ENCODE measurements at places on chromosomes 2 and 18. TPM values are rescaled to one million over a fixed set of nuclear protein-coding genes. Genes with fewer than 3 reads are reported as not detected.

The PAX8 gene
- total RNA-seq, result 14.5 TPM

GRCh38 chr2:105697781-105698449, 46.8 kb upstream of the NCK2 start:
- no peaks in the 10 kb centered on the region for H3K4me1 ChIP-seq
- H3K36me3 ChIP-seq, result no peaks in the 10 kb centered on the region
- H3K27me3 ChIP-seq, result no peaks in the 10 kb centered on the region
- H3K27ac ChIP-seq, result no peak overlapping the region
- H3K4me3 ChIP-seq, result no peak overlapping the region

- no peak overlapping the region for H3K27ac ChIP-seq
- H3K4me1 ChIP-seq, result no peaks in the 10 kb centered on the region
- DNase-seq, result peak; percentile 88
- no peak overlapping the region for H3K4me3 ChIP-seq
- no peaks in the 10 kb centered on the region for H3K27me3 ChIP-seq
These were observed 42.5 kb downstream of the COPS8 start for GRCh38 chr2:237128026-237128703.

- no peaks in the 10 kb centered on the region for H3K36me3 ChIP-seq
- DNase-seq, result no peak
- H3K27ac ChIP-seq, result no peak overlapping the region
- no peak overlapping the region for H3K4me3 ChIP-seq
- H3K27me3 ChIP-seq, result no peaks in the 10 kb centered on the region
These were observed 28.8 kb upstream of the IMP4 start for GRCh38 chr2:130313812-130314334.

DNA sequence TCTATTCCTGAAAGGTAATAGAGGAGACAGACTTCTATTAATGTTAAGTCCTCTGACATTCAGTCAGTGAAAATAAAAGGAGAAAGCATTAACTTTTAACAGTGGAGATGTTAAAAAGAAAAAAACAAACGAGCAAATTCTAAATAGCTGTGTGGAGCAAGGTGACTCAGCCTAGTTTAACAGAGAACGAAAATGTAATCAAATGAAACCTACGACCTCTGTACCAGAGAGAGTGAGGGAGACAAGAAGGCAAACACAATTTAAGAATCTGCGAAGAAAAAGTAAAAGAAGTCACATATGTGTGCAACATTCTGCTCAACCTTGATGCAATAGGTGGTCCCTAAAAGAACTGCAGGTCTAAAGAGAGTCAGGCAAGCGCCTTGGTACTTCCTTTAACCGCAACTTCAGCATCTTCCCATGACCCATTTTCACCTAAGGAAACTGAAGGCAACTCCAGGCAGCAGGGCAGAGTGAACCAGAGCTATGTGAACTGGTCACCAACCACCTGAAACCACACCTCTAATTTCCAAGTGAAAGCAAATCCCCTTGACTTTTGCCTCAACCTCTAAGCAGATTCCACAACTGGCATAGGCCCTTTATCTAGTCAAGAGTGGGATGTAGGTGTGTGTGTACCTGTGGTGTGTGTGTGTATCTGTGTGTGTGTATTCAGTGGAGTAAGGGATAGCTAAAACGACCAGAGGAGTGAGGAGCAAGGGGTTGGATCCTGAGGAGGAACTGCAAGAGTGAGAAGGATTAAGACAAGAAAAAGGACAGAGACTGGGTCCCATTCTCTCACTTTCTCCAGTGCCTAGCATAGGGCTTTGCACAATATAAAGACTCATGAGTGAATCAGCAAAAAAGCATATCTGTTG, 43.0 kb downstream of the FIGN start:
- no peaks in the 10 kb centered on the region for H3K27me3 ChIP-seq
- no peaks in the 10 kb centered on the region for H3K36me3 ChIP-seq
- H3K4me1 ChIP-seq, result peaks cover 14% of the 10 kb centered on the region
- peak; percentile 1 for DNase-seq

DNA sequence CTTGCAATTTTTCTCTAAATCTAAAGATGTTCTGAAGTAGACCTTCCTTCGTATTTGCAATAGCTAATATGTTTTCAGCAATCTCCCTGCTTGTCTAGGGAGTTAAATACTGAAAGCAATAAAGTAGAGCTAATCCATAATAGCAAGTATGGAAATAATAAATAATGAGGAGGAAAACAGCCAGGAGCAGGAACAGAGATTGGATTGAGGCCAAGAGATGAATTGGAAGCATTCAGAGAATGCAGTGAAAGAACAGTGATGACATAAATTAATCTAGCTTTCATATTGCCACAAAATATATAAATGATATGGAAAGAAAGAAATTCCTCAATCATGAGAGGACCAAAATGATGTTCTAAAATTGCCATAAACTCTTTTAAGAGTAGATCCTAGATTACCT, 679.7 kb downstream of the METTL4 start:
- H3K36me3 ChIP-seq, result no peaks in the 10 kb centered on the region
- no peak overlapping the region for H3K4me3 ChIP-seq
- H3K27ac ChIP-seq, result no peak overlapping the region
- H3K27me3 ChIP-seq, result no peaks in the 10 kb centered on the region
- no peaks in the 10 kb centered on the region for H3K4me1 ChIP-seq

The FIGN gene
- total RNA-seq, result 8.4 TPM

The ABCA12 gene
- total RNA-seq, result 4.8 TPM

DNA sequence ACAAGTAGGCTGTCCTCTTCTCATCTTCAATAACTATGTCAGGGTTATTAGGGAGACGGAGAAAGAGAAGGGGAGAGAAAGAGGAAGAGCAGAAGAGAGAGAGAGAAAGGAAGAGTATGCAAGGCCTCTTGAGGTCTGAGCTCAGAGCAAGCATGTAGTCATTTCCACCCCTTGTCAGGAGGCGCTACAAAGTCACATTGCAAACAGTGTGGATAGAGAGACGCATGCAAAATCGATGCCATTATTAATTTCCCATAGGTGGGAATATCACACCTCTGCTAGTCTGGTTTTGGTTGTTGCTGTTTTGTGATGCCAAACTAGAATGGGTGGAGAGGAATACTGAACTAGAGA, 24.2 kb upstream of the SERPINE2 start:
- peaks cover 15% of the 10 kb centered on the region for H3K27me3 ChIP-seq
- H3K4me3 ChIP-seq, result no peak overlapping the region

DNA sequence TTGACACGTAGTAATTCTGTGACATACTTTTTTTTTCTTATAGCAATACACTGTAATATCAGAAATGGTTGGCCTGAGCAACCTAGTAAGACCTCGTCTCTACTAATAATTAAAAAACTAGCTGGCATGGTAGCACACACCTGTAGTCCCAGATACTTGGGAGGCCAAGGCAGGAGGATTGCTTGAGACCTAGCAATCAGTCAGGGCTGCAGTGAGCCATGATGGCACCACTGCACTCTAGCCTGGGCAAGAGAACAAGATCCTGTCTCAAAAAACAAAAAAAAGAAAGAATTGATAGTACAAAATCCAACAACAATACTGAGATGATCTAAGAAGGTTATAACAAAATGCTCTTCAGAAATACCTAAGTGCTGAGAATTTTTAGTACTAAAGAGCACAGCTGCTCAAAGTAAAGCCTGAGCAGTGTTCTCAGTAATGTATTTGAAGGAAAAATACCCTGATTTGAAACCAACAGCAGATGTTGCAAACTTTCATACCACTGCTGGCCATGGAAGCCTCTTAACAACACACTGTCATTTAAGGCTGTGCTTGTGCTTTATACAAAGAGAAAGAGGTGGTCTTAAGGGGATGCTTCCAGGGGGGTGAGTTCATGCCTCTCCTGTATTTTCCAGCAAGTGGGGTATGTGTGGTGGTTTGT, 132.6 kb upstream of the CDCA7 start:
- H3K36me3 ChIP-seq, result no peaks in the 10 kb centered on the region
- peaks cover 8% of the 10 kb centered on the region for H3K4me1 ChIP-seq
- no peak overlapping the region for H3K27ac ChIP-seq
- no peak overlapping the region for H3K4me3 ChIP-seq

- peaks cover under 1% of the 10 kb centered on the region for H3K36me3 ChIP-seq
- no peak overlapping the region for H3K27ac ChIP-seq
- H3K4me3 ChIP-seq, result no peak overlapping the region
- no peak for DNase-seq
- peaks cover 15% of the 10 kb centered on the region for H3K27me3 ChIP-seq
- no peaks in the 10 kb centered on the region for H3K4me1 ChIP-seq
These were observed 37.2 kb upstream of the HPCAL1 start for GRCh38 chr2:10265329-10266132.

DNA sequence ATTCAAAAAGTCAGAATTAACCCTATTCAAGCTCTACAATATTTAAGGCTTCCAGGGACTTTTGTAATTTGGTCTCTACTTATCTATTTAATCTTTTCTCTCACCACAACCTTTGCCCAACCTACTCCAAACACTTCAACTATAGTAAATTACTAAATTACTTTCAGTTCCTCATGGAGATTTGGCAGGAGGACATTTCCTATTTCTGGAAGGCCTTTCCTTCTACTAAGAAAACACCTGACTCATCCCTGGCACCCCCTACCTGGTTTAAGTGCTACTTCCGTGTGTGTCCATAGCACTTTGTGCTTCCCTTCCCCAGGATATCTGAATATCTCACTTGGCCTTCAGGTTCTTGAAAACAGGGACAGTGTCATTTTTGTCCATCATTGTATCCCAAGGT, 96.3 kb downstream of the UPP2 start:
- H3K4me3 ChIP-seq, result no peak overlapping the region
- H3K4me1 ChIP-seq, result peaks cover 48% of the 10 kb centered on the region
- no peaks in the 10 kb centered on the region for H3K36me3 ChIP-seq
- no peaks in the 10 kb centered on the region for H3K27me3 ChIP-seq
- DNase-seq, result no peak

The SERPINB8 gene
- 30.9 TPM for total RNA-seq

- H3K4me3 ChIP-seq, result no peak overlapping the region
- H3K36me3 ChIP-seq, result no peaks in the 10 kb centered on the region
- no peak for DNase-seq
- H3K27me3 ChIP-seq, result no peaks in the 10 kb centered on the region
- peaks cover 32% of the 10 kb centered on the region for H3K4me1 ChIP-seq
These were observed 14.6 kb downstream of the EML4 start for GRCh38 chr2:42183775-42184174.

GRCh38 chr2:10317646-10318045, 14.9 kb downstream of the HPCAL1 start:
- H3K36me3 ChIP-seq, result no peaks in the 10 kb centered on the region
- H3K27me3 ChIP-seq, result no peaks in the 10 kb centered on the region
- no peaks in the 10 kb centered on the region for H3K4me1 ChIP-seq
- no peak overlapping the region for H3K4me3 ChIP-seq
- no peak for DNase-seq

DNA sequence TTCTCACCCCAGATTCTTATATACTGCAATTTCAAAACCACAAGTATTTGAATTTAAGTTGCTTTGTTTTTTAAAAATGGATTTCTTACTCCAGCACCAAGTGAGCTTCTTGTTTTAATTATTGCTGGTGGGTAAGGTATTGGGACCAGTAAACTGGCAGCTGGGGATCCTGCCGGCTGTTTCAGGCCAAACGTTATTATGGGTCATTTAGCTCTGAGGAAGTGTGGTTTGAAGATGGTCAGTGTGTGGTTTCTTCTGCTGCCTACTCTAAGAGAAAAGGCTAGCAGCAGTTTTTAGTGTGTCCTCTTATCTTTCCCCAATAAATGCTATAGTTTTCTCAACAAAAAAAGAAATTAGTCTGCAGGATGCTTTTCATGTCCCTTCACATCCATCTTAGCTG, 30.6 kb downstream of the CFAP221 start:
- H3K27me3 ChIP-seq, result no peaks in the 10 kb centered on the region
- no peak for DNase-seq
- H3K36me3 ChIP-seq, result no peaks in the 10 kb centered on the region
- H3K4me3 ChIP-seq, result no peak overlapping the region
- H3K4me1 ChIP-seq, result no peaks in the 10 kb centered on the region

The CYP27C1 gene
- total RNA-seq, result not detected

The KCTD1 gene
- total RNA-seq, result 63.2 TPM

The FAM124B gene
- total RNA-seq, result not detected

- H3K4me3 ChIP-seq, result no peak overlapping the region
- no peak overlapping the region for H3K27ac ChIP-seq
- peaks cover 7% of the 10 kb centered on the region for H3K36me3 ChIP-seq
These were observed 91.7 kb downstream of the NRP2 start for GRCh38 chr2:205773989-205774388.

DNA sequence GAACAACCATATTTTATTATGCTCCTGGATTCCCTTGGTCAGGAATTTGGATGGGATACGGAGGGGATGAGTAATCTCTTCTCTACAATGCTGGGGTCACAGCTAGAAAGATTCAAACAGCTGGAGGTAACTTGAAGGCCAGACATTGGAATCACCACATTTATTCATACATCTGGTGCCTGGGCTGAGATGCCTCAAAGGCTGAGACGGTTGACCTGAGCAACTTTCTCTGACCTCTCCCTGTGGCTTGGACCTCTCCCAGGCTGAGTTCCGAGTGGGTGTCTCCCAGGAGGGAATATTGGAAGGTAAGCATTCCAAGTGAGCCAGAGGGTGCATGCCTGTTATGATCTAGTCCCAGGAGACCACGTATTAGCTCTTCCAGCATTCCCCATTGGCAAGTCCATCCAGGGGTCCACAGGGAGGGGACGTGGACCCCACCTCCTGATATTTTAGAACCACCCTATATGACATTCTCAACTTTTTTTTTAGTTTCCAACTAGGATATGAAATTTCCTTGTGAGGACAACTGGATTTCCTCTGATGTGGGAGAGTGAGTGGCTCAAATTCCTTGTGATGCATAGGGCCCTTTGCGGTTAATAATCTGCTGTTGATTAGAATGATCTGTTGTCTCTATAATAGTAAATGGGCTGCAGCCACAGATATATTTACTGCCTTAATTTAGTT, 101.8 kb downstream of the MRPS9 start:
- no peak overlapping the region for H3K4me3 ChIP-seq
- H3K27ac ChIP-seq, result no peak overlapping the region
- H3K36me3 ChIP-seq, result peaks cover 9% of the 10 kb centered on the region
- H3K27me3 ChIP-seq, result peaks cover 89% of the 10 kb centered on the region
- no peak for DNase-seq
- no peaks in the 10 kb centered on the region for H3K4me1 ChIP-seq

- H3K27me3 ChIP-seq, result no peaks in the 10 kb centered on the region
- no peak overlapping the region for H3K4me3 ChIP-seq
- H3K4me1 ChIP-seq, result peaks cover 22% of the 10 kb centered on the region
- no peak for DNase-seq
- H3K36me3 ChIP-seq, result no peaks in the 10 kb centered on the region
These were observed 229.1 kb downstream of the PHLPP1 start for GRCh38 chr18:62944454-62944853.

DNA sequence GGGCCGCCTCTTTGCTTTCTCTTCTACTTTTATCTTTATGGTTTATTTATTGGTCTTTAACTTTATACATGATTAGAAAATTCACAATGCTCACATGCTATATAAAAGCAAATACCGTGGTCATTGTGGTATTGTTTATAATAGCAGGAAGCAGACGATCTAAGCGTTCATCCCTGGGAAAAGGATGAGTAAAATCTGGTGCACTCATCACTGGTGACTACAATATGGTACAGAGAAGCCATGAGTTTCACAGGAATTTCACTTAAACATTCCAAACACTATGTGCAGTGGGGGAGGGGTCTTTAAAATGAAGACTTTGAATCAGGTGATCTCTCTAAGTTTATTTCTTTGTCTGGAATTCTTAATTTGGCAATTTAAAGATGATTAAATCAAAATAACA, 97.9 kb downstream of the SCN3A start:
- no peaks in the 10 kb centered on the region for H3K4me1 ChIP-seq
- no peaks in the 10 kb centered on the region for H3K27me3 ChIP-seq
- DNase-seq, result no peak
- no peak overlapping the region for H3K4me3 ChIP-seq
- no peak overlapping the region for H3K27ac ChIP-seq

The GKN1 gene
- total RNA-seq, result not detected

The OR6B2 gene
- not detected for total RNA-seq
